ENCODE measurements at places on chromosomes 13 and 19.
A peak's percentile ranks its signal among the peaks of the same experiment; 100 is the strongest.

DNA sequence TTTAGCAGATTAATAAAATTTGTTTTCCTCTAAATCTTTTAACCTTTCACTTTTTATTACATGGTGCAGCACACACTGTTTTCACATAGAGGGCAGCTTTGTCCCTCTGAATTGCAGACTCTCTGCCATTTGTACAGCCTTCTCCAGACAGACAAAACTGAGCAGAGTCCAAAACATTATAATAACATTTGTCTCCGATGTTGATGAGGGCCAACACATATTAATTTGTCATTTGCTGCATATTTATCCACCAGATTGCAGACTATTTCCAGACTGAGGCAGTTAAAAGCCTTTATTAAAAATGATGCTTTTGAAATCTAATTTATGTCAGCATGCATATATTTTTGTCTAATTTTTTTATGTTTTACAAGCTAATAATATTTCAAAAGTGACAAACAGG, 1251.9 kb upstream of the SLC10A2 start:
- no peak for DNase-seq

- DNase-seq: no peak
Measured at GRCh38 chr19:16836115-16837034, 7.2 kb downstream of the SIN3B start.

DNA sequence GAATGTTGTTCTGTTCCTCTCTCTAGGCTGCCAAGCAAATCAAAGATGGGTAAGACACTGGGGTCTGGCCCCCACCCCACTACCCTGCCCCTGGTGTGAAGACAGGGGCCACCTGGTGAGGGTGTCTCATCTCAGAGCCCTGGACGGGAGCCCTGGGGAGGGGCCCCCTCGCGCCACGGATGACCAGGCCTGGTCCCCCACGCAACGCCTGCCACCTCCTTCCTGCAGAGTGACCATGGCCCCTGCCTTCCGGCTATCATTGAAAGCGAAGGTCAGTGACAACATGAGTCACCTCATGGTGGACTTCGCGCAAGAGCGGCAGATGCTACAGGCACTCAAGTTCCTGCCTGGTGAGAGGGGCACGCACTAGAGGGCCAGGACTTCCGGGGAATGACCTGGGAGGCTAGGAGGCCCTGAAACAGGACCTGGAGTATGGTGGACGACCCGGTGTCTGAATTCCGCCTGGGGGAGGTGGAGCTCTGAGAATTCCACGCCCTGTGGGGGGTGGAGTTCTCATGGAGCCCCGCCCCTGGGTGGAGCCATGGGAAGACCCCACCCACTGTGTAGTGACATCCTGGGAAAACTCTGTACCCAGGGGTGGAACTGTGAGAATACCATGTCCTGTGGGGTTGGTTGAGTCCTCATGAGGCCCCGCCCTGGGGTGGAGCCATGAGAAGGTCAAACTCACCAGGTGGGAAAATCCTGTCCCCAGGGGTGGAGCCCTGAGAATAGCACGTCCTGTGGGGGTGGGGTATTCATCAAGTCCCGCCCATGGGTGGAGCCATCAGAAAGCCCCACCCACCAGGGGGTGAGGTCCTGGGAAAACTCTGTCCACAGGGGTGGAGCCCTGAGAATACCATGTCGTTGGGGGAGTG, 6.1 kb downstream of the FSD1 start:
- no peak for DNase-seq

- no peak for DNase-seq
Measured at GRCh38 chr13:56198350-56198749, 942.4 kb upstream of the PRR20A start.

GRCh38 chr19:19025861-19026260, 7.5 kb downstream of the SUGP2 start:
- DNase-seq: no peak

GRCh38 chr19:15122331-15123030, 15.3 kb downstream of the SYDE1 start:
- no peak for DNase-seq

GRCh38 chr13:59303433-59303832, 860.3 kb downstream of the DIAPH3 start:
- DNase-seq: no peak

DNA sequence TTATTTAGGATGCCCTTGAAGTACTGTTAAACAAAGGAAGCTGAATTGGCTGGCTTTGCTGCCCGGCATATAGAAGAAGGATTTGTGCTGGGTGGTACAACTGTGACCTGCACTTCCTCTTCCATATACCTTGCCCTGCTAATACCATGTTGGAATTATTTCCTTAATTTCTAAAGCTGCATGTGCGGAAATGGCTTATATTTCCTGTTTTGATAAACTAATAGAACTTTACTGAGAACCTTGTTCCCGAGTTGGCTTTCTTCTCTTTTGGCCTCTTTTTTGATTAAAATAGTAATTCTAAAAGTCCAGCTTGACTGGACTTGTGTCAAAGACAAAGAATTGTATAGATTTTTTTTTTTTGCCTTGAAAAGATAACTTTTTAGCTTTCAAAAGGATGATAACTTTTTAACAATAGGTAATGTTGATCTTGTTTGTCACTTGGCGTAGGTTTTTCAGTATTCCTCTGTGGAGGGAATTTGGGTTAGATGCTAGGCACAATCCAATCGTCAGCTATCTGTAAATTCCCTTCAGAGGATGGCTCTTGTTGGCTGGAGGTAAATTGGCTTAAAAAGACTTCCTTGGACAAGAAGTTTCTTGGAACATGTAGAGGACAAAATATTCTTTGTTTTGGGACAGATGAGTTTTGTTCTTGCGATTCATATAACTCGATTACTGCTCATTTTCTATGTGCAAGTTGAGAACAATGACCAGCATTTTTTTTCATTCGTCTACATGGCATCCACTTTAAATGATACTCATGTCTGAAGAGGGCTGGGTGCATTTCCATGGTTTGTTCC, 41.4 kb downstream of the COL4A2 start:
- DNase-seq: no peak

DNA sequence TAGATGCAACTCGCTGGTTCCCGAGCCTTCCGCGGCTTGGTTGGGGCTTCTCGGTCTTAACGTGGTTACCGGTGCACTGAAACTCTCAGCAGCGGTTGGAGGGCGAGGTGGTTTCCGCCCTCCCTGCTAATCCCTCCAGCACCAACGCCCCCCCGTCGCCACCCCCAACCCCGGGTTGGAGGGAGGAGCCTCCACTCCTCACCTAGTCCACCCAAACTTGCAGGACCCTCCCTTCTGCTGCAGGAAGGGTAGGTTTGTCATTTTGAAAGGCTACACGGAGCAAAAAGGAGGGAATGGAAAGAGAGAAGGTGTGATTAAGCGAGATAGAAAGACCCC, 465.0 kb downstream of the ITGBL1 start:
- DNase-seq: no peak

DNA sequence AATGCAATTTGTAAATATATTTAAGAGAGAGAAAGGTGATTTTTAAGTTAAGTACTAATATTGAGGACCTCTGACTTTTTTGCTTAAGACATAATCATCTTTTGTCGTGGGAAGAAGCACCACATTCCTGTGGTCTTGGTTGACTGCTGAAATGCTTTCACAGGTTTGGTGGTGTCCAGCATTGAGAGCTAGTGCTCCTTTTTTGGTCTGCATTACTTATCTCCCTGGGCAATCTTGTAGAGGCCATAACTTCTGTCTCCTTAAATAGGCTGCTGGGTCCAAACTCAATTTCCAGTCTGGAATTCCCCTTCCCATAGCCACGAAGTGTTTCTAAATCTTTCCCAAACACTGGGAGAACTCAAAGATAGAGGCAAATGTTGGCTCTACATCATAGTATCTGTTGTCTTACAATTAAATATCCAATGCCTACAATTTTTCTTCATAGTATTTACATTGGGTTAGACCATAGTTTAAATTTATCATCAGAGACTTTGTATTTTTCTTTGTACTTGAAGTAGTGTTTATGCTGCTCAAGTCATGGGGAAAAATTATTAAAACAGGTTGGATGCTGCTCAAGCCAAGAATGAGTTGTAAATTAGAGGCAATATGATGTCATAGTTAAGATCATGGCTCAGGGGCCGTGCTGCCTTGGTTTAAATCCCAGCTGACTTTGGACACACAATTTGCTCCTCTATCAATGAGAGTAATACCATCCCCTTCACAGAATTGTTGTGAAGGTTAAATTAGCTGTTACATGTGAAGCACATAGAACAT, 105.6 kb downstream of the POSTN start:
- DNase-seq: no peak

GRCh38 chr19:48501494-48502349, 9.9 kb downstream of the LMTK3 start:
- DNase-seq: peak; percentile 46

DNA sequence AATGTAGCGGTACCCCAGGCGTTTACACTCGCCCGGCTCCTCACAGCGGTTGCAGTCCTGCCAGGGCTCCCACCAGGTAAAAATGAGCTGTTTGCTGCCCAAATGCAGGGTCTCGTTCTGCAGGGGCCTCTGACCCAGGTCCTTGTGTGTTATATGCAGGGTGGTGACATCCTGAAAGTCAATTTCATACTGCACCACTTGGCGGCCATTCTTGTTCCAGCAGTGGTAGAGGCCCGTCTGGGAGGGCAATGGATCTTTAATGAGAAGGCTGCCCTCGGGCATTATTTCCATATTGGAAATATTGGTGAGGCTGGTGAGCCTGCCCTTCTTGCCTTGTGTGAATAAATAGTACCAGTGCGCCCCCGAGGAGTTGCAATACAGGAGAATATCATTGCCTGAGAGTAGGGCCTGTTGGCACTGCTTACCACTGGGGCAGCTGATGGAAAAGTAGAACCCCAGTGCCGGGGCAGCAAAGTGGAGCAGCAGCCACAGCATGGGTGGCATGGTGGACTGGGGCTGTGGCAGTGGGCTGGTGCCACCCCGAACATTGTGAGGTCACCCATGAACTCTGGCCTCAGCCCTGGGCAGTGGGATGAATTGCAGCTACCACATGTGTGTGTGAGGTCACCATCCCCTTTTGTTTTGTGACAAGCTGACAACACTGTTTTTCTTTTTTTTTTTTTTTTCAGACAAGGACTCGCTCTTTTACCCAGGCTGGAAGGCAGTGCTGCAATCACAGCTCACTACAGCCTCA, at the start of gene FAM187B:
FAM187B (minus strand) TSS at position 563 of the 754 bp plus-strand sequence; CDS start at position 504, 59 bp downstream.
- no peak for DNase-seq

DNA sequence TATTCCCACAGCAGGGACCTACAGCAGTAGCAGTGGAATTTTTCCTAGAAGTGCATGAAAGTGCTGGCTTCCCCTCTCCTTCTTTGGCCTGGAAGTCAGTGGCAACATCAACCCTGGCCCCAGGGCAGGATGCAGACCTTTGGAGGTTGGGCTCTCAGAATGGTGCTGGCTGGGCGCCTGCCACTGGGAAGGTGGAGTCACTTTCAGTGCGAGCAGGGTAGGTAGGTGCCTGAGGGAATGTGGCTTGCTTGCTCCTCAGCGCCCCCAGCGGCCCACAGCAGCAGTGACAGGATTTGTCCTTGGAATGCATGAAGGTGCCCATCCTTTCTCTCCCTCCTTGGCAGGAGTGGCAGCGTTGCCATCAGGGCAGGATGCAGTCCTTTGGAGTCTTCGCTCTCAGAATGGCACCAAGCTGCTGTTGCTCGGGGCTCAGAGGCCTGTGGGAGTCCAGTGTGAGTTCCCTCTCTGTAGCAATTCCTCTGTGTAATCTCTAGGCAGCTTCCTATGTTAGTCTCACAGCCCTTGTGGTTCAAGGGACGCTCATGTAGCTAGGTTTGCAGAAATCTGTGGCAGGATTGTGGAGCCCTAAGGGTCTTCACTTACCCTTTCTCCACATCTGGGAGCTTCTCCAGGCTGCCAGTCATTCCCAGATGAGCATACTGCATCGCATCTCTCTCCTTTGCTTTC, 354.4 kb upstream of the DACH1 start:
- DNase-seq: no peak

- no peak for DNase-seq
Measured at GRCh38 chr13:75489502-75490263, 7.7 kb upstream of the TBC1D4 start.

- DNase-seq: no peak
Measured at GRCh38 chr13:58882516-58882915, 1251.0 kb downstream of the PCDH17 start.

DNA sequence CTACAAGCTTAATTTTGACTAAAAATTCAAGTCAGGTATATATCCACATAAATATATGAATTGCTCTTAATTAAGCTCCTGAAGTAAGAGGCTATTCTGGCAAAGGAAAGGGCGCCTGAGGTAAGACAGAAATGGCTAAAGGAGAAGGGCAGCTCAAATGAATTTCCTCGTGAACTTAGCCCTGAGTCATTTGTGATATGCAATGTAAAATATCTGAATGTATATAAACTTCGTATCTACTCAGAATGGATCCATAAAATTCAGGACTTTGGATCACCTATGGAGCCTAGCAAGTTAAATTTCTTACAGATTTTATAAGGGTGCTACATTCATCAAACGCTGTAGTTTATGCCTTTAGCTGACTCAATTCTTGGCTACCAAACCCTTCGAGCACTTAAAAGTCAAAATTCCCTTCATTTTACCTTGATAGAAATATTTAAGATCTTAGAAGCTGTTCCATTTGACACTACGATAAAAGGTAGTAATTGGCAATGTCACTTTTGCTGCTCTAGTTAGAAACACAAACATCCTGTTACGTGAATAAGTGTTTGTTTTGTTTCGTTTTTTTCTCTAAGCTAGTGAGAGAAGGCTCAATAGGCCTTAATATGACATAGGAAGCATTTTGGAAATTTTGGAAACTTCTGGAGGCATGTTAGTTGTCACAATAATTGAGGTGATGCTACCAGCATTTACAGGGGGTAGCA, 69.2 kb downstream of the DIAPH3 start:
- no peak for DNase-seq

DNA sequence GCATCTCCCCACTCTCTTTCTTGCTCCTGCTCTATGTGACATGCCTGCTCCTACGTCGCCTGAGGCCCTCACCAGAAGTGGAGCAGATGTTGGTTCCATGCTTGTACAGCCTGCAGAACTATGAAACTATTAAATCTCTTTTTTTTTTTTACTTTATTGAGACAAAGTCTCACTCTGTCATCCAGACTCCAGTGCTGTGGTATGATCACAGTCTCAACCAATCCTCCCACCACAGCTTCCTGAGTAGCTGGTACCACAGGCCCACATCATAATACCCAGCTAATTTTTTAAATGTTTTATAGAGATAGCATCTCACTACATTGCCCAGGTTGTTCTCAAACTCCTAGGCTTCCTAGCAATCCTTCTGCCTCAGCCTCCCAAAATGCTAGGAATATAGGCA, 1067.7 kb downstream of the PCDH9 start:
- no peak for DNase-seq

- DNase-seq: no peak
Measured at GRCh38 chr13:110705356-110705825, 525 bp downstream of the CARS2 start.

DNA sequence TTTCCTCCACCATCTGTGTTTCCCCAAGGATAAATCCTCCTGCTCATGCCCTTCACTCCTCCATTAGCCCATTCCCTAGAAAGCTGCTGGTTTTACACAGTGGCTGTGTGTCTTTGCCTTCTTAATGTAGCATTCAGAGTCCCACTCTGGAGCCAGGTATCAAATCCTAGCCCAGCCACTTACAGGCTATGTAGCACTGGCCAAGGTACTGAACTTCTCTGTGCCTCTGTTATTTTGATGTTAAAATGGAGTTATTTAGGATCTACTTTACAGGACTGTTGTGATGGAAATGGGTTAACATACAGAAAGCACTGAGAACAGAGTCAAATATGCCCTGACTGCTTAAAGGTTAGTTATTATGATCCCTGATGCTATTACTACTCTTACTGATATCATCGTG, 1.5 kb upstream of the ZSCAN4 start:
- DNase-seq: no peak

GRCh38 chr13:30398601-30399072, 23.7 kb upstream of the UBE2L5 start:
- no peak for DNase-seq

- DNase-seq: no peak
Measured at GRCh38 chr19:17109962-17110598, 34.5 kb downstream of the MYO9B start.
